ENCODE measurements at places on chromosomes 2 and 18.

DNA sequence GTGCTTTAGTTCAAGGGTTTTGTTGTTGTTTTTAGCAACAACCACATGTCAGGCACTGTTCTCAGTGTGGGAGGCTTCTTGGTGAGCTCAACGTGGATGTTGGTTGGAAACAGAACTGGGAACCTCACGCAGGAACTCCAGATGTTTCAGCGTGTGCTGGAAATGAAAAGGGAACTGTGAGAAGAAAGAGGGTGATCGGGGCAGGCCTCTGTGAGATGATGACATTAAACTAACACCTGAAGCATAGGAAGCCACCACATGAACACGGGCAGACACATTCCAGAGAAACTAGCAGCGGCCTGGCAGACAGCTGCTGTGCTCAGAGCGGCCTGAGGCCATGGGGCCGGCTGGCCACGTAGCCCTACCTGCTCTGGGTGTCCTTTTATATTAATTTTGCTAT is 66.4 kb downstream of the COA5 start:
- H3K36me3 ChIP-seq: peaks cover 84% of the 10 kb centered on the region
- DNase-seq: no peak
- H3K4me1 ChIP-seq: no peaks in the 10 kb centered on the region
- H3K4me3 ChIP-seq: no peak overlapping the region
- no peak overlapping the region for H3K27ac ChIP-seq
- H3K27me3 ChIP-seq: no peaks in the 10 kb centered on the region

DNA sequence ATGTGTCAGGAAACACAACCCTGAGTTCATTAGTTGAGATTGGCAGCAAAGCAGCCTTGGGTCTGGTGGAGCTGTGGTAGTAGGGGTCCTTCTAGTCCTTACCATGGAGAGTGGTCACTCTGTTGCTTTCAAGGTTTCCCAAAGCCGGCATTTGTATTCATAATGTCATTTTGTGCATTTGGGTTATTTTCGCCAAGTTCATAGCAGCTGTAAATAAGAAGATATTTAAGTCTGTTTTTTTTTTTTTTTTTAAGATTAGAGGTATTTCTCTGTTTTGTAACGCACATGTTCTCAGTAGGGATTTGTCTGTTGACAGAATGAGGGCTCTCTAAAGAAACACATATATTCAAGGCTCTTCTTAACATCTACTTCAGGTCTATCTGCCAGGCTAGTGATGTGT is 114.1 kb downstream of the PRPF40A start:
- H3K27me3 ChIP-seq: no peaks in the 10 kb centered on the region
- H3K27ac ChIP-seq: no peak overlapping the region
- no peaks in the 10 kb centered on the region for H3K36me3 ChIP-seq
- no peaks in the 10 kb centered on the region for H3K4me1 ChIP-seq

DNA sequence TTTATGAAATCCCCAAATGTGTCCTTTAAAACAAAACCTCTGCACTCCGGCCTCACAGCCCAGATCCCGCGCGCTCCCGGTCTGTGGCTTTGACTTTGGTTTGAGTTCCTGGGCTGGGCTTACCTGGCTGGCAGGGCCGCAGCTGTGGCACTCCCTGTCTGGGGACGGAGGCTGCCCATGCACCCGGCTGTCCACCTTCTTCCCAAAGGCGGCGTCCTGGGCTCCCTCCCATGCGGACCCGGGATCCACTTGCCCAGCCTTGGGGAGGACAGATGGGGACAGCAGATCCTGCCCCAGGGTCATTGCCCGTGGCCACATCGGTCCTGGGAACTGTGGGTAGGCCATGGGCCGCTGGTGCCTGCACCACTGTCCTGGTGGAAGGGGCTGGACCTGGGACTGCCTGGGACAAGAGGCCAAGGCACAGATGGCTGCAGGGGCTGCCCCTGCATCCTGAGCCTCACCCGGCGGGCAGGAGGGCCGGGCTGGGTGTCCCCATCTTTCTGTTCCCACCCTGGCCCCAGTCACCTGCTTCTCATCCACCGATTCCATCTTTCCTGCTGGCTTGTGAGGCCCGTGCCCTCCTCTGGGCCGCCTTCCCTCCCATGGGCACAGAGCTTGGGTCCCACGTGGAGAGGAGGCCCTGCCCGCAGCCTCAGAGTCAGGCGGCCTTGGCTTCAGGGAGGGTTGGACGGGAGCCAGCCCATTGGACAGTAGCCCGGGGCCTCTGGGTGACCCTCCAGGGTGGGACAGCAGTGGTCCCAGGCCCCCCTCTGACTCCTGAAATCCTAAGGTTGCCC is 27.7 kb downstream of the NFATC1 start:
- DNase-seq: no peak
- H3K27me3 ChIP-seq: no peaks in the 10 kb centered on the region
- H3K27ac ChIP-seq: peak overlapping the region; percentile 20

DNA sequence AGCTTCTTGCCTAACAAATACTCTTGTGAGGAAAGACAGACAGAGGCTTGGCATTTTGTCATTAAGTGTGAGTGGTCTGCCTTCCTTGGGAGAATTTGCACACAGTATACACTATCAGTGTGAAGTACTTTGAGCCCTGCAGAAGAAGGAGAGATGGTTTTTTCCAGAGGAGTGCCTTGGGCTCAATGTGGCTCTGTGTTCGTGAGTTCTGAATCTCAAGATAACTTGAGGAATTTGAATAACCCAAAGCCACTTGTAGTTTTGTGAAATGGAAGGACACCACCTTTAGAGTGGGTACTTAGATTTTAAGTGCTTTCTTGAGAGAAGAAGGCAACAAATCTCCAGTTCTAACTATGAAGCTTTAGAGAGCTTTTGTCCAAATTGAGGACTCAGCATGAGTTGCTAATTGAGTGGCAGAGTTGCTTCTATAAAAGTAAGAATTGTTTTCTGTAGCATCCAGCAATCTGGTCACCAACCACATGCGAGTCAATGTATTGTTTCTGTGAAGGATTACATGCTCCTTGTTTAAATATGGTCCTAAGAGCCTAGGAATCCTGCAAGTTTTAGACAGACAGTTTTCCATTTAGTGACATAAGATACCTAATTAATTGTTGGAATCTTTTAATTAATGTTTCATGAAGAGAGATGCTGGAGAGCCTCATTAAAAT is 68.3 kb downstream of the BABAM2 start:
- no peaks in the 10 kb centered on the region for H3K36me3 ChIP-seq
- H3K4me1 ChIP-seq: peaks cover 35% of the 10 kb centered on the region
- DNase-seq: no peak
- no peak overlapping the region for H3K4me3 ChIP-seq
- H3K27me3 ChIP-seq: no peaks in the 10 kb centered on the region

DNA sequence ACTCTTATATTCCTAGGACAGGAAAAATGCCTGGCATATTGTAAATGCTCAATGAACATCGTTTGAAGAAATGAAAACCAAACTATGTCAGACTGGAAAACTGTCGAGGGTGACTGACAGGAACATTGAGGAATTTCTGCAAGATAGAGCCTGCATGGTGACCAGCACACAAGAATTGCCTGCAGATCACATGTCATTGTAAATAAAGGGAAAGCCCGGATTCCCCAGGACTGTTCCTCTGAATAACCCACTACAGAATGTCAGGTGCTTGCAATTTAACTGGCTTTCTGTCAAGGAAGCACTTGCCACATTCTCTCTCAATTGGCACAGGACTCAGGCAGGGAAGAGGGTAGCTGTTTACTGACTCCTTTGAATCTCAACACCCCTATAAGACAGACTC is 129.0 kb upstream of the REG3G start:
- H3K27ac ChIP-seq: no peak overlapping the region
- no peak for DNase-seq
- no peaks in the 10 kb centered on the region for H3K27me3 ChIP-seq
- H3K4me1 ChIP-seq: no peaks in the 10 kb centered on the region
- H3K36me3 ChIP-seq: no peaks in the 10 kb centered on the region
- no peak overlapping the region for H3K4me3 ChIP-seq

GRCh38 chr2:95166065-95166763 is 605 bp downstream of the ZNF2 start:
- DNase-seq: no peak
- H3K4me3 ChIP-seq: peak overlapping the region; percentile 66
- H3K27me3 ChIP-seq: no peaks in the 10 kb centered on the region
- peak overlapping the region; percentile 90 for H3K27ac ChIP-seq
- H3K36me3 ChIP-seq: no peaks in the 10 kb centered on the region

GRCh38 chr2:240996161-240996833 is 2.1 kb upstream of the SNED1 start:
- H3K27me3 ChIP-seq: no peaks in the 10 kb centered on the region
- DNase-seq: peak; percentile 63
- no peaks in the 10 kb centered on the region for H3K36me3 ChIP-seq
- H3K4me3 ChIP-seq: no peak overlapping the region
- peak overlapping the region; percentile 14 for H3K27ac ChIP-seq

- H3K27ac ChIP-seq: peak overlapping the region; percentile 63
- no peak overlapping the region for H3K4me3 ChIP-seq
- peaks cover 75% of the 10 kb centered on the region for H3K4me1 ChIP-seq
- no peaks in the 10 kb centered on the region for H3K36me3 ChIP-seq
These were observed 20.8 kb downstream of the CRIM1 start for GRCh38 chr2:36376319-36376765.

- H3K4me1 ChIP-seq: peaks cover 49% of the 10 kb centered on the region
- no peaks in the 10 kb centered on the region for H3K27me3 ChIP-seq
- DNase-seq: no peak
- no peak overlapping the region for H3K4me3 ChIP-seq
These were observed 114.1 kb downstream of the COL6A3 start for GRCh38 chr2:237299906-237300305.

- no peaks in the 10 kb centered on the region for H3K4me1 ChIP-seq
- H3K36me3 ChIP-seq: no peaks in the 10 kb centered on the region
- DNase-seq: no peak
- no peak overlapping the region for H3K27ac ChIP-seq
- no peaks in the 10 kb centered on the region for H3K27me3 ChIP-seq
These were observed 8.6 kb downstream of the DOCK10 start for GRCh38 chr2:225033440-225034318.

DNA sequence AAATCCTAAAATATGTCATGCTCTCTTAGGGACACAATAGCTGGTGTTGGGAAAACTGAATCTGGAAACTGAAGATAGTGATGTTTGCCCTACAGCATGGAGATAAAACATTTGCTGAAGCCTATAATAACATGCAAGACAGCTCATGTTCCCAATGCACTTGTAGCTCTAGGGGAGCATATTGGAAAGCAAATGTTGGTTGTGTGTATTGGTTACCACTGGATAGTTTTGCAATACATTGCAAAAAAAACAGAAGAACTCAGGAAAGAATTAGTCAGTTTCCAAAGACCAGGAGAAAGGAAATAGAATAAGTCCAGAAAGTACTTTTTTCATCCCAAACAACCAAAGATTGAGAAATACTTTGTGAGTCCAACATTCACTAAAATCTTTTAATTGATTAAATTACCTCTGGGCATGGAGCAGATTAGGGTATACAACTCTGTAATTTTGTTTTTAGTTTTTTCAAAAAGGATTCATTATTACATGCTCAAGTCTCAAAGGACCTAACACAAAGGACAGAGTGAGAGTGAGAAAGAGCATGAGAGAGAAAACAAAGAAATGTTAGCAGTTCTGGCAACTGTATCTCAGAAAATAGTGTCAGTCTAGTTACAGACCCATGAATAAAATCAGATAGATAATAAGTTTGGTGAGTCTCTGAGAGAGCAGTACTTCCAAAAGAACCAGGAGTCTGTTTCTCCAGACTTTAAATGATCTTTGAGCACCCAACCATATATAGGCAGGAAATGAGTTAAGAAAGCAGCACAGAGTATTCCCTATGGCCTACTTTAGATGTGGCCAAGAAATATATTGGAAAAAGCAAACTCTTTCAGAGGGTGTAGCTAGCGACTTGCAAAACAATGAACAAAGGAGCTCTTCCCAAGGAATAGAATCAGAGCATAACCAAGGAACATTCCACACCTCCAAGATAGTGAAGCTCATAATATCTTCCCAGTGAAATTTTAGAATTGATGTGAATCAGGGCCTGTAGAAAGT is 36.6 kb upstream of the COL3A1 start:
- peak overlapping the region; percentile 57 for H3K27ac ChIP-seq
- H3K4me3 ChIP-seq: no peak overlapping the region

GRCh38 chr2:20443276-20443920 is 3.5 kb upstream of the RHOB start:
- H3K36me3 ChIP-seq: peaks cover 14% of the 10 kb centered on the region
- H3K4me1 ChIP-seq: peaks cover 28% of the 10 kb centered on the region
- H3K4me3 ChIP-seq: no peak overlapping the region
- H3K27ac ChIP-seq: peak overlapping the region; percentile 98

- peaks cover 15% of the 10 kb centered on the region for H3K4me1 ChIP-seq
- DNase-seq: no peak
- H3K27ac ChIP-seq: no peak overlapping the region
- no peaks in the 10 kb centered on the region for H3K27me3 ChIP-seq
- no peak overlapping the region for H3K4me3 ChIP-seq
These were observed 23.2 kb upstream of the NAB1 start for GRCh38 chr2:190625691-190626090.

DNA sequence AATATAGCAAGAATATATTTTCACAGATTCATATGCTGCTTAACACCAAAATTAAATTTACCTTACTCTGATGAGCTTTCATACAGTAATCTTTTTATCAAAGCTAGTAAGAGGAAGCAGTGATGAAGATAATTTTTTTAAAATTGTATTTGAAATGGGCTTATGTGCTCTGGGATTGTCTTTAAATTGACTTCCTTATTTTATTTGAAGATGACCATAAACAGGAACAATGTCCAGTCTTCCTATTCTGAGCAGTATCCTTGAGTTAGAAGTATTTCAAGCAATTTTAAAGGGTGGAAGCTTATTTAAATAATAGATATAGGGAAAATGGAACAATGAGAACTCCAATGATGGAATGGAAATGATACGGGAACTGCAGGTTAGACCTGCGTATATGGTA is 211.6 kb downstream of the MCFD2 start:
- DNase-seq: no peak
- H3K4me3 ChIP-seq: no peak overlapping the region
- H3K4me1 ChIP-seq: no peaks in the 10 kb centered on the region
- H3K27ac ChIP-seq: no peak overlapping the region

DNA sequence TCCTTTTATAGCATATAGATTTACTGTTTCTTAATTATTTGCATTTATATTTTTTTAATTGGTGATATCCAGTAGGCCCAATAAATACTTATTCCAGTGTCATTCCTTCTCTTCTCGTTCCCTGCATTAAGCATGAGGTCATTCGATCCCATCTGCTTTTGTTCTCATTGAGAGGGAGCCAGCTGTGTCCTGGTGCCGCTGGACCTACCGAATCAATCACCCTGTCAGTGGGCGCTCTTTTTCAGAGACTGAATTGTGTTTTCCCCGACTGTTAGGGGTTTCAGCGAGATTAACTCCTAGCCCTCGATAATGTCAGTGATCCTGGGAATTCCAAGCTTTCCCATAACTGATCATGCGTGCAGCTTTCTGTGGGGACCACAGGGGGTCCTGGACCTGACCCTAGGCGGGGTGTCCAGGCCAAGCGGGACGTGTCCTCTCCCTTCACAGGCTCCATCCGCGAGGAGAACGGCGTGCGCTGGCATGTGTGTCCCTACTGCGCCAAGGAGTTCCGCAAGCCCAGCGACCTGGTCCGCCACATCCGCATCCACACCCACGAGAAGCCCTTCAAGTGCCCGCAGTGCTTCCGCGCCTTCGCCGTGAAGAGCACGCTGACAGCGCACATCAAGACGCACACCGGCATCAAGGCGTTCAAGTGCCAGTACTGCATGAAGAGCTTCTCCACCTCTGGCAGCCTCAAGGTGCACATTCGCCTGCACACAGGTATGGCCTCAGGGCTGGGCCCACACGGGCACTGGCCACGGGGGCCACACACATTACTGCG is 72.4 kb downstream of the ZNF236 start:
- H3K36me3 ChIP-seq: peaks cover 68% of the 10 kb centered on the region
- no peaks in the 10 kb centered on the region for H3K4me1 ChIP-seq
- H3K27me3 ChIP-seq: no peaks in the 10 kb centered on the region
- DNase-seq: no peak
- H3K27ac ChIP-seq: no peak overlapping the region
- H3K4me3 ChIP-seq: no peak overlapping the region

All from sigmoid colon (tissue), 7 donors.